Suprapubic skin (tissue), 4 donors: ENCODE measurements at places on chromosomes 1 and 21. TPM values are rescaled to one million over a fixed set of nuclear protein-coding genes. Genes with fewer than 3 reads are reported as not detected.

Gene RGSL1
- total RNA-seq = not detected

DNA sequence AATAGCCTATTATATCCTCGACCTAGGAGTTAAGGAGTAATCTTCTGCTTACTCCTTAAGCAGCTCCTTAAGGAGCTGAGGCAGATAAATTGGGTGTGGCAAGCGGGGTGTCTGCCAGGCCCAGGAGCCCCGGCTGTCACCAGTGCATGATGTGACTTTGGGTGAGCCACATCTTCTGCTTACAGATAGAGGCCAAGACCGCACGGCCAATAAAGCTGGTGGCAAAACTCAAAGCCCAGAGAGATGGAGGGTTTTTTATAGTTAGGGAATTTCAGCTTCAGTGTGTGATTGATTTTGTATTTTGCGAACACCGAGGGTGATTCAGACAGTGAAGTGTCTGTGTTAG is 9.8 kb downstream of the MX2 start:
- H3K27me3 ChIP-seq = no peaks in the 10 kb centered on the region

Gene NCF2
- 16.9 TPM for total RNA-seq

DNA sequence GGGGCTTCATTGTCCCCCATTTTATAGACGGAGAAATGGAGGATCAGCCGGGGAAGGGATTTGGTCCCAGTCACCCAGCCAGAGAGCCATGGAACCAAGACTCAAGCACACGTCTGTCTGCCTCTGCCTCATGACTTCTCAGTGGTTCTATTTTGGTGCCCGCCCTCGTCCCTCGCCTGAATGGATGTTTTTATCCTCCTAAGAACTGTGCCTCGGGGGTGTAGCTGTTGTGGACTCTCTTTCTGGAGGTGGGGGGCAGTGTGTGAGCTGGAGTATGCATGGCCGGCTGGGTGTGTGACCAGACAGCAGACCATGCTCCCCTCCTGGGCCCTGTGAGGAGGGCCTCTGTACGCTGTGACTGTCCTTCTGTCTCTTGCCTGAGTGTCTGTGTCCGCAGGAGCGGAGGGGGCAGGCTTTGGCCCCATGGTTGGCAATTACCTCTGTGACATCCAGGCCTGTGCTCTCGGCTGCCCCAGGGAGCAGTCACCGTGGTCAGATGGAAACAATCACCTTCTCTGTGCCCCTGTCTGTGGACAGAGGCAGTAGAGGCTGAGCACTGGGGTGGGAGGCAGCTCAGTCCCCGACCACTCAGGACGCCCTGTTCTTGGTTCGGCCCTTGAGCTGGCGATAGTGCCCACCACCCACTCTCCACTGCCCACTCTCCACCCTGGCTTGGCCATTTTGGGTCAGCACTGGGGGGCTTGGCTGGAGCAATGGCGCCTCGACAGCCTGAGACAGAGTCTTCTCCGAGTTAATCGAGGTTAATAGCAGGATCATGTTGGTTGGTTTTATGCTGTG is 20.4 kb downstream of the WNT4 start:
- DNase-seq = no peak
- peaks cover 33% of the 10 kb centered on the region for H3K4me1 ChIP-seq
- peaks cover 3% of the 10 kb centered on the region for H3K36me3 ChIP-seq
- H3K27me3 ChIP-seq = no peaks in the 10 kb centered on the region
- H3K4me3 ChIP-seq = no peak overlapping the region

GRCh38 chr1:218705391-218705790 is 360.3 kb downstream of the TGFB2 start:
- no peak for DNase-seq
- H3K36me3 ChIP-seq = no peaks in the 10 kb centered on the region
- no peaks in the 10 kb centered on the region for H3K4me1 ChIP-seq
- H3K27me3 ChIP-seq = no peaks in the 10 kb centered on the region
- no peak overlapping the region for H3K27ac ChIP-seq
